ENCODE measurements at places on chromosomes 11 and 22.
A peak's percentile ranks its signal among the peaks of the same experiment; 100 is the strongest.

DNA sequence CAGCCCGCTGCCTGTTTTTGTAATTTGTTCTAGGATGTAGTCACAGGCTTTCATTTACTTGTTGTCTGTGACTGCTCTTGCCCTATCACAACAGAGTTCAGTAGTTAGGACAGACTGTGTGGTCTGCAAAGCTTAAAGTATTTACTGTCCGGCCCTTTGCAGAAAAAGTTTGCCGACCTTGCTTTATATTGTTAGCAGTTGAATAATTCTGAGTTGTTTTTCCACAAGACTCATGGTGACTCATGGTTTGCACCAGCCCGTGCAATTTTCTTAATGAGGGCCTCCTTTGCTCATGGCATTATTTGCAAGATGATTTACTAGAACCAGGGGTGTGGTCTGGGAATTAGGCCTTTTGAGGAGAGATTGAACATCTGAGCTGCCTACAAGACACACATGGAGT, 110.6 kb downstream of the SCN3B start:
- DNase-seq = no peak

DNA sequence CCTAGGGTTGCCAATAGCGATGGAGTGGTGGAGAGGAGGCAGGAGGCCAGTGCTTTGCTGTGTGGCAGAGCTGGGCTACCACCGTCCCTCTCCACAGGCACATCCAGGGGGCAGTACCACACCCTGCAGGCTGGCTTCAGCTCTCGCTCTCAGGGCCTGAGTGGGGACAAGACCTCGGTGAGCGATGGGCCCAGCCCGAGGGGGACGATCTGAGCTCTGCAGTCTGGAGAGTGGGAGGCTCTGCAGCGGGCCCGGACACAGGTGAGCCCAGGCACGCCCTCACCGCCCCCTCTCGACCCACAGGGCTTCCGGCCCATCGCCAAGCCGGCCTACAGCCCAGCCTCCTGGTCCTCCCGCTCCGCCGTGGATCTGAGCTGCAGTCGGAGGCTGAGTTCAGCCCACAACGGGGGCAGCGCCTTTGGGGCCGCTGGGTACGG, 2.5 kb downstream of the PKP3 start:
- DNase-seq = no peak

- DNase-seq = no peak
Measured at GRCh38 chr11:111419181-111419580, 40.1 kb upstream of the POU2AF1 start.

DNA sequence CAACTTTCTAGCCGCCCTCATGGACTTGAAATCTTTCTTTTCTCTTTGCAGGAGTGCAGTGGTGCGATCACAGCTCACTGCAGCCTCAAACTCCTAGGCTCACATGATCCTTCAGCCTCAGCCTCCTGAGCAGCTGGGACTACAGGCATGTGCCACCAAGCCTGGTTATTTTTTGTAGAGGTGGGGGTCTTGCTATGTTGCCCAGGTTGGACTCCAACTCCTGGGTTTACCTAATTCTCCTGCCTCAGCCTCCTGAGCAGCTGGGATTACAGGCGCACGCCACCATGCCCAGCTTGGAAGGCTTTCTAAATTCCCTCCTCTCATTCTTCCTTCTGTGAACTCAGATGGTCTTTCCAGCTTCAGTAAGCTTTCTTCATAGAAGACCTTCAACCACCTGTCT, 4.7 kb upstream of the APOA1 start:
- DNase-seq = no peak

DNA sequence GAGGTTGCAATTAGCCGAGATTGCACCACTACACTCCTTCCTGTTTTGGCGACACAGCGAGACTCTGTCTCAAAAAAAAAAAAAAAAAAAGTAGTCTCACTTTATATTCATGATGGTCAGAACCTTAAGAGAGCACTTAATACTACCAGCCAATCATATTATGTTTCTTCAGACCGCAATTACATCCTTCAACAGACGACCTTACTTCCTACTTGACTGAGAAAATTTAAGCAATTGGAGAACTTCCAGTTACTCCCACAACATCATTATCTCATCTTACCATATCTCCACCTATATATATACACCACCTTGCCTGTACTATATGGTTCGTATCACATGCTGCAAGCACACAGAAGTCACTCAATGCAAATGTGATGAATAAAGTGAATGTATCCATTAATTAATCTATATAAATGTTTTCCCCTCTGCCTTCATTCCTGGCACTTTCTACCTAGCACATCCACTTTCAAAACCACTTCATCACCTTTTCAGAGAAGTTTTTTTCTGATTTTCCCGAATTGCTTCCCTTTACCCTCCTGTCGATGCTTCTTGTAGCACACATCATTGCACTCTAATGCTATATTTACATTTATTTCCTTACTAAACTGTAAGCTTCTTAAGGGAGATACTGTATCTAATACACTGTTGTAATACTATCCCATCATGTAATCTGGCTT, 13.8 kb downstream of the ATP5MG start:
- DNase-seq = no peak

GRCh38 chr11:32987851-32988250, 27.8 kb upstream of the DEPDC7 start:
- peak; percentile 32 for DNase-seq

DNA sequence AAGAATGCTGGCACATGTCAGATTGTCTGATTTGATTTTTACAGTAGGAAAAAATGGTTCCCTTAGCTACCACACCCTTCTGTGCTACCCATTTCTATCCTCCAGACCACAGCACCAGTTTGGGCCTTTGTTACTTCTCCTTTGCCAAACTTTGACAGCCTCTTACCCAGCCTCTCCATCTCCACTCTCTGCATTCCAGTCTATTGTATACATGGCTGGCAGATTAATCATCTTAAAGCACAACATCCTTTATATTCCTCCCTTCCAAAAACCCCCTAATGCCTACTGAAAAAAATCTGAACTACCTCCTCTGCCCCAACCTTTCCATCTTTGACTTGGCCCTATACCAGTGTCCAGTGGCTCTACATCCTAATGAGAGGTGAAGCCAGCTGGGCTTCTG, 10.8 kb upstream of the PANX1 start:
- no peak for DNase-seq

DNA sequence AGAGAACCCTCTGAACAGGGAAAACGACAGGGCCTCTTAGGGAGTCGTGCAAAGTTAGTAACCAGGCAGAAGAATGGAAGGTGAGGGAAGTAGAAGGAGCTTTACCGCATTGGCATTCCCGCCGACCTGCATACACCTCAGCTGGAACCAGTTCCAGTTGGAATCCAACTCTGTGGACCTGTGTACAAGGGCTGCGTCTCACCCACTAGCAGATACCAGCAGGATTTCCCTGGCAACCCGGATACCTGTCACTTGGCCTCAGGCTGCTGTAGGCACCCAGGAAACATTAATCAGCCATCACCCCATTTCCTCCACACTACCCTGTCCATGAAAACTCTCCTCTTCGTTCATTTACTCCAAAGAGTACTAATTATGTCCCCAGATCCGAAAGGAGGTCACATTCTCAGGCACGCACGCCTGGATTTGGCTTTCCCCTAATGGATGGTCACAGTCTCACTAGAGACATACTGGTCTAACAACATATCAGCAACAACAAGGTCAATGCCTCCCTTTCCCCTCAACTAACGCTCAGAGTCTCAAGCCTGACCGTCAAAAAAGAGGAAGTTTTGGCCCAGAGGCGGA, 842 bp downstream of the ARFGAP2 start:
- DNase-seq = no peak

- no peak for DNase-seq
Measured at GRCh38 chr11:15837901-15838489, 518.4 kb downstream of the SOX6 start.

- DNase-seq = no peak
Measured at GRCh38 chr11:33028537-33028914, 10.8 kb upstream of the TCP11L1 start.

DNA sequence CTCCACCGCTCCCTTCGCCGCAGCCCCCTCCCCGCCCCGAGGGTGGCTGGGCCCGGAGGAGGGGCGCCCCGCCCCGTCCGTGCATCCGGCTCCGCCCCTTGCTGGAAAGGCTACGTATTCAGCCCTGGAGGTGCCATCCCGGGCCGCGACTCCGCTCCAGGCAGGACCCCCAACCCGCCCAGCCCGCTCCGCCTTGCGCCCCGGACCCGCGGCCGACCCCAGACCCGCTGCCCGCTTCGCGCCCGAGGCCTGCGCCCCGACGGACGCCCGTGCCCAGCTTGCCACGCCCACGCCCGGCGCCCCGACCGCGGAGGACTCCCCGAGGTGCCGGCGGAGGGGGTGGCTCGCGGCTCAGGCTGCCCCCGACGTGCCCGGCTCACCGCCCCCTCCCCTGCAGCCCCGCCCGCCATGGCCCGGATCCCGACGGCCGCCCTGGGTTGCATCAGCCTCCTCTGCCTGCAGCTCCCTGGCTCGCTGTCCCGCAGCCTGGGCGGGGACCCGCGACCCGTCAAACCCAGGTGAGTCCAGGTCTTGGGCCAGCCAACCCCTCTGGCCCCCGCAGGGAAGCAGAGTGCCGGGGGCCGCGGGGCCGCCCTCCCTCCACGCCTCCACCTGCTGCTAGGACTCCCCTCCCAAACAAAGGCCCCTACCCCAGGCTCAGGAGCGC, at the start of gene ADM2:
ADM2 (plus strand) TSS at position 104 of the 667 bp plus-strand sequence; CDS start at position 409, 305 bp downstream.
- DNase-seq = peak; percentile 73

GRCh38 chr11:924406-925157, 1.1 kb upstream of the AP2A2 start:
- DNase-seq = no peak

GRCh38 chr11:76666408-76666807, 4.1 kb downstream of the LRRC32 start:
- peak; percentile 14 for DNase-seq

DNA sequence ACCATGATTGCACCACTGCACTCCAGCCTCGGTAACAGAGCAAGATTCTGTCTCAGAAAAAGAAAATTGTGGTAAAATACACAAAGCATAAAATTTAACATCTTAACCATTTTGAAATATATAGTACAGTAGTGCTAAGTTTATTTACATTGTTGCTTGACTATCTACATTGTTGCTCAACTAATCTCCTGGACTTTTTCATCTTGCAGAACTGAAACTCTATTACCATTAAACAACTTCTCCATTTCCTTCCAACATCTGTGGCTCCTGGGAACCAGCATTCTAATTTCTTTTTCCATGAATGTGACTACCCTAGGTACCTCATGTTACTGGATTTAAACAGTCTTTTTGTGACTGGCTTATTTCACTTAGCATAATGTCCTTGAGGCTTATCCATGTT, 13.5 kb upstream of the VWA5A start:
- DNase-seq = no peak

DNA sequence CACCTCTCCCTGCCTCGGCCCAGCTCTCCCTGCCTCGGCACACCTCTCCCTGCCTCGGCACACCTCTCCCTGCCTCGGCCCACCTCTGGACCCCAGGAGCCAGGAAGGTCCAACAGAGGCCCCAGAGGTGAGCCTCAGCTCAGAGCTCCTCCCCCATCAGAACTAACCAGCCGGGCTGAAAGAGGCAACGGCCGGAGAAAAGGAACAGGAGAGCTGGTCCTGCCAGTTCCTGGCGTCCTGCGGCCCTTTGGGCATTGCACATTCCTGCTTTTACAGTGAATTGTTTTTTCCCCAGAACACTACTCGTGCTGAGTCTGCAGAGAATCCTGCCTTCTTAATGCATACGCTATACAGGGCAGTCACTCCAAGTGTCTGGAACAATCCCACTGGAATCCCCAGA, 45.8 kb downstream of the LMO1 start:
- no peak for DNase-seq

GRCh38 chr11:95066716-95067038, at the start of gene SRSF8:
TSS of gene SRSF8 (plus strand) at chr11:95066919. CDS start at chr11:95067227, 308 bp downstream.
- no peak for DNase-seq

GRCh38 chr11:125167292-125167953, 2.9 kb downstream of the PKNOX2 start:
- no peak for DNase-seq

DNA sequence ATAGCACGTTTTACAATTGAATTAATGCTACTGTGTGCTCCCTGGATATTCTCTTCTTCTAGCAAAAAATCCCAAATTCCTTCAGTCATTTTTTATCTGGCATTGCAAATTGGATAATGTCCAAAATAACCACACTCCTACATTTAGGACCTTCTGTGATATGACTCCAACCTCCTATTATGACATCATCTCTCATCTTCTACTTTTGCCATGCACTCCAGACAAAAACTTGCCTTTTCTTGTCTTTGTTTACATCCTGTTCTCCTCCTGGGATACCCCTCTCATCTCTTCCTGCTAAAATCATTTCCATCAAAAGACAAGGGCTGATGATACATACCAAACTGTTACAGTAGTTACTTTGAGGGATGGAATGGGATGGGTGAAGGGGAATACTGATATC, 20.6 kb upstream of the TMEM218 start:
- no peak for DNase-seq

- DNase-seq = no peak
Measured at GRCh38 chr11:17219016-17219415, 11.2 kb upstream of the PIK3C2A start.

DNA sequence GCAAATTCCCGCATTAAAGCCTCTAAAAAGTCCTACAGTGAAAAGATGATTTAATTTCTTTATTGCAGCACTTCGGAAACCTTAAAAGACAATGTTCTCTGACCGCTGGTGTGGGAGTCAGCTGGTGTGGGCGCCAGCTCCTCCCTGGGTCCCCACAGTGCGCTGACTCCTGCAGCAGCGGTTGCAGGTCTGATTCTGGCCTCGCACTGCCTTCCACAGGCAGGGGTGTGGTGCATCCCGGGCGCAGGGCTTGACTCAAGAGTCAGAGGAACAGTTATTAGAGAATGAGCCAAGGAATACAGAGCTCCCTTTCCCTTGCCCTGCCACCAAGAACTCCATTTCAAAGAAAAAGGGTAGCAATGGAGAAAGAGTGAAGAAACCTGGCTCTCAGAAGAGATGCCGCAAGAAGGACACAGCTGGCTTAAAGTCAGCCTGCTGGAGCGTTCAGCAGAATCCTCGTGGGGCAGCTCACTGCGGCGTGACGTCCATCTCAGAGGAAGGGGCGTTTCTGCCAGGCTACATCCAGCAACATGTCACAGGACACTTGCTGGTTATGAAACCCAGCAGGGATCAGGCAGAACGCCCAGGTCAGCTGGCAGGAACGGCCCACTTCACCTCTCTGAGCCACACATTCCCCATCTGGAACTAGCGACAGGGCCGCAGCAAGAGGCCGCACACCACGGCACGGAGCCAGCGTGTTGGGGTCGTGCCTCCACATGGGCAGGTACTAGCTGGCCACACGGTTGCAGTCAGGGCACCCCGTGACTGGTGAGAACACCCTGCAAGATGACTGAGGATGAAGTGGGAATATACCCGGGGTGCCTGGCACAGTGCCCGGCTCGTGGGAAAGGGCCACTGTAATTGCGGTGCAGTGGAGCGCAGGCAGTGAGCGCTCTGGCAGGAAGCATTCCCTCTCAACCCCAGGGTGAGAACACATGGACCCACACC, 18.1 kb upstream of the EFCAB6 start:
- no peak for DNase-seq

All from transverse colon (tissue), 4 donors.